ENCODE measurements at places on chromosomes 1 and 21.
A peak's percentile ranks its signal among the peaks of the same experiment; 100 is the strongest.

- no peak for DNase-seq
These were observed 6.4 kb upstream of the EDN2 start for GRCh38 chr1:41490911-41491310.

DNA sequence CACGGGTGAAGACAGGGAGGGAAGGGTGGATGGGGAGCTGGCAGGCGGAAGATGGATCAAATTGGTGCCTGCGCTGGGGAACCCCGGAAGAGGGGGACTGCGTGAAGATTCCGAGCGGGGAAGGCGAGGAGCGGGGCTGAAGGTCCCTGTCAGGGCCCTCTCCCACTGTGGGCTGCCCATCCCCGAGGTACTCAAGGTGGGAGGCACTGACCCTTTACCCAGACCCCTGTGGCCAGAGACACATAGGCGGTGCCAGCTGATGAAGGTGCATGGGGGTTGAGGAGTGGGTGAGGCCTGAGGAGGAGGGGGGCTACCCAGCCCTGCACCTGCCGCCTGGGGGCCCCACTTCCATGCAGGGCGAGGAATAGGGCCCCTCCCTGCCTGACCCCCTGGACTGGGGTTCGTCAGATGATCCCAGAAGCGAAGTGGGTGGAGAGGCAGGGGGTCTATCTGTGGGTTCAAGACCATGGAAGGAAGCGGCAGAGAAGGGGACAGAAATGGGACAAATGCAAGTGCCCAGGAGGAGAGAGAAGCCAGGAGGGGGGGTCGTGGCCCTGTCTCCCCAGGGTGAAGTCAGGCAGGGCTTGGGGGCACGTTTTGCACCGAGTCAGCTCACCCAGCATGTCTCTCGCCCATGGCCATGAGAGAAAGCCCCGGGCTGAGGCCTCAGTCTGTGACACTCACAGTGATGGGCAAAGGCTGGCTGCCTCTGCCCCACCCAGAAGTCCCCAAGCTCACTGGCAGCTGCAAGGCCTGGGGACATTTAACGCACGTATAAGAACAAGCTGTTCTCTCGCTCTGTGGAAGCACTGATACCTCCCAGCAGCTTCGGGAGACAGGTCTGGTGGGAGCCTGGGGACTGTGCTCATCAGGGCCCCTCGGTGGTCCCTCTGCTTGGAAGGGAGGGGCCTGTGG, 7.0 kb upstream of the MMEL1 start:
- DNase-seq, result peak; percentile 59

GRCh38 chr1:221241157-221241556, 361.9 kb downstream of the HLX start:
- DNase-seq, result no peak

GRCh38 chr1:38600905-38601304, 258.7 kb downstream of the RRAGC start:
- no peak for DNase-seq

DNA sequence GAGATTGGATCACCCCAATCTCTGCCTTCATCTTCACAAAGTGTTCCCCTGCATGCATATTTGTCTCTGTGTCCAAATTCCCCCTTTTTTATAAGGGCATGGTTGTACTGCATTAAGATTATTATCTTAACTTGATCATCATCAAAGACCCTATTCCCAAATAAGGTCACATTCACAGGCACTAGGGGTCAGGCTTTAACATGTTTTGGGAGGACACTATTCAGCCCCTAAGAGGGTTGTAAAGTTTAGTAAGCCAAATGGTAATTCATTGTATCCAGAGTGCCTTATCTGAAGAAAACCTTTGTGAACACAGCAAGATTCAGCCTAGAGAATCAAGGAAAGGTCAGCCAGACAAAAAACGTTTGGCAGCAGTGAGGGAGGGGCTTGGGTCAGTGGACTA, 317.6 kb upstream of the PLD5 start:
- no peak for DNase-seq

DNA sequence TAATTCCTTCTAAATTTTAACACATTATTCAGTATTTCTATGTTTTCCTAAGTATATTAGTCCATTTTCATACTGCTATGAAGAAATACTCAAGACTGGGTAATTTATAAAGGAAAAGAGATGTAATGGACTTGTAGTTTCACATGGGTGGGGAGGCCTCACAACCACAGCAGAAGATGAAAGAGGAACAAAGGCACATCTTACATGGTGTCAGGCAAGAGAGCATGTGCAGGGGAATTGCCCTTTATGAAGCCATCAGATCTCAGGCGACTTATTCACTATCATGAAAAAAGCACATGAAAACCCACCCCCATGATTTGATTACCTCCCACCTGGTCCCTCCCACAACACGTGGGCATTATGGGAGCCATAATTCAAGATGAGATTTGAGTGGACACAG, 15.6 kb downstream of the GBP5 start:
- no peak for DNase-seq

DNA sequence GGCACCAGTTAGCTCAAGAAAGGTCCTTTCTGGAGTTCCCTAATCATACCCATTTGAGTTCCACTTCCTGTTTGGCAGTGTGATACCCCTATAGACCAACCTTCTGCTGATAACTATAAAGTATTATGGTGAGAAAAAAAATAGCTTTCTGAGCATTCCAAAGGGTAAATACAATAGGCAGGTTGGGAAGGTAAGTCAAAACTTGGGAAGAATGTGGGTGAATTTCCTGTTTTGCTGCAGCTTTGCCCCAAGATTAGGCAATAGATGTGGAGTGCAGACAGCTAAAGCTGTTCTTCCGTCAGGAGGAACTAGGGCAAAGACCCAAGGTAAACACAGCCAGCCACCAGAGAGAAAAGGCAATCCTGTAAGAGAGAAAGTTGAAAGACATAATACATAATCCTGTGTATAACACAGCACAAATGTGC, 49.9 kb upstream of the GUCA2A start:
- DNase-seq, result no peak

GRCh38 chr1:147722124-147722523, 38.3 kb downstream of the GJA5 start:
- DNase-seq, result no peak

DNA sequence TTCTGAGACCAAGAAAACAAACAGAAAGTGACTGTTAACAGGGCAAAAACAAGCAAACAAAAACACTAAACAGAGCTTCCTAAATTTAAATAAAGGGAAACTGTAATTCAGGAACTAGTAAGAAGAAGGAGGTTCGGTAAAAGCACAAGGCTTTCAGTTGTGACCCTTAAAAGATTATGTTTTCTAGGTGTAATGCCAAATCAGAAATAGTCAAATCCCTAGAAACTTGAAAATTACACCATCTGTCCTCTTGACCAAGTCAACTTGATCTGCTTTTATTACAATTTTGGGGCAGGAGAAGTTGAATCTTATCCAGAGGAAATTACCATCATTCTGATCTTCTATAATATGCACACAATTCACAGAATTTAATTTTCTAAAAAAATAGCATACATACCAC, 754.0 kb upstream of the ADGRL4 start:
- no peak for DNase-seq

DNA sequence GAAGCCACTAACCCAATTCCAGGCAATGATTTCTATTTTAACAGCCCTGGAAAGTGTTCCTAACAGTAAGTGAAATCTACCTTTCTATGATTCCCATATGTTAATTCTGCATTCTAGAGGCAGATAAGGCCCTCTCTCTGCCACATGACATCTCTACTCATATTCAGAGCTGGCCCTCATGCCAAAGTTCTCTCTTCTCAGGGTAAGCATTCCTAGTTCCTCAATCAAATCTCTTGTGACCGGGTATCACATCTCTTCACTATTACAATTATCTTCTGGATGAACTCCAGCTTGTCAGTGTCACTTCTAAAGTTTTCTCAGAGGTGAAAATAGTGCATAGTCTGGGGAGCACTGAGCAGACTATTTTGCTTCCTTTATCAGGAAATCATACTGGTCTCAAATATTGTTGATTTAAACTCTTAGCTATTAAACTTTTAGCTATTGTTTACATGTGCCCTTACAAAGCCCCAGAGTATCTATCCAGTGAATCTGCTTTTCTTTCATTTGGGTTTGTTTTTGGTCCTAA, 66.4 kb upstream of the TNFSF18 start:
- no peak for DNase-seq

DNA sequence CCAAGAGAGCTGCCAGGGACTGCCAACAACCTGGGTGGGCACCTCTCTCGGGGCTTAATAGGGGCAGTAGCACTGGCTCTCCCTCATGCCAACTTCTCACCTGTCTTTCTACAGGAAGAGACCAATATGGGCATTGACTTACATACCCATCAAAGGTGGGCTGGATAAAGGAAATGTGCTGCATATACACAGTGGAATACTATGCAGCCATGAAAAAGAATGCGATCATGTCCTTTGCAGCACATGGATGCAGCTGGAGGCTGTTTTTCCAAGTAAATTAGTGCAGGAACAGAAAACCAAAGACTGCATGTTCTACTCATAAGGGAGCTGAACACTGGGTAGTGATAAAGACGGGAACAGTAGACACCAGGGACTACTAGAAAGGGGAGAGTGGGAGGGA, 172.5 kb downstream of the URB2 start:
- no peak for DNase-seq

DNA sequence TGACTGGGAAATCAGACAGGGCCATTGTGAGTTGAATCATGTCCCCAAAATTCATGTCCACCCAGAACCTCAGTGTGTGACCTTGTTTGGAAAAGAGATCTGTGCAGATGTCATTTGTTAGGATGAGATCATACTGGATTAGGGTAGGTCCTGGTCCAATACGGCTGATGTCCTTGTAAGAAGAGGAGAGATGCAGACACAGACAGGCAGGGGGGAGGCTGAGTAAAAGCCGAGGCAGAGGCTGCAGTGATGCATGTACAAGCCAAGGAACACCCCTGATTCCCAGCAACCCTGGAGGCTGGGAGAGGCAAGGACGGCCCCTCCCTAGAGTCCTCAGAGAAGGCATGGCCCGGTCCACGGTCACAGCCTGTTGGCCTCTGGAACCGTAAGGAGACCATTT, 15.9 kb upstream of the NPPB start:
- no peak for DNase-seq

DNA sequence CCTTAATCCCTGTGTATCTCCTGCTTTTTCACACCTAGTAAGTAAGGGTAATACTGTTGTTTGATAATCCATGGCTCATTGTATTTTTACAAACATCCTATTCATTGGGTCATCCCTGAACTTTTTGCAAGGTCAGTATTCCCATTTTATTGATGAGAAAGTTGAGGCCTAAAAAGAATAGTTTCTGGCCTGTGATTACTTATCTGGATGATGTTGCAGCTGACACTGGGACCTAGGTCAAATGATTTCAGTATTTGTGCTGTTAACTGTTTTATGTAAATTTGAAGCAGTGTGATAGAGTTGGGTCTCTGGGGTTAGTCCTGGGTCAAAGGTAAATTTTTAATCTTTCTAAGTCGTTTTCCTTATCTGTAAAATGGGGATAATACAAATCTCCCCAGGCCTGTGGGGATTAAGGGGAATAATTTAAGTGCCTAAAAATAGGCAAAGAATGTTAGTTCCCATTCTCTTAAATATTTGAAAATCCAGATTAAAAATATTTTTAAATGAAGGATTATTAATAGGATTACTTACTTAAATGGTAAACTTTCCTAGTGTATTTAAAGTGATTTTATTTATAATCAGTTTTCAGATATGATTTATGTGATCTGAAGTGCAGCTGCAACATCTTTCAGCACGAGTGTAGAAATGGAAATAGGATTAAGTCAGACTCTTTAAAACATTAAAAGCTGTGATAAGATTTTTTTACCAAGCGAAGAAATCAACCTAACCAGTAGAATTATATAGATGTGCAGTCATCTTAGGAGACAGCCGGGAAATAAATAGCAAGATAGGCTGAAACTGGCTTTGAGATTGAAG, 4.3 kb downstream of the PPP2R5A start:
- DNase-seq, result no peak

GRCh38 chr1:182211386-182211785, 149.9 kb upstream of the ZNF648 start:
- no peak for DNase-seq

- DNase-seq, result no peak
These were observed 14.9 kb downstream of the MAPKAPK2 start for GRCh38 chr1:206699626-206700025.

GRCh38 chr21:41668051-41668541, 98.8 kb downstream of the RIPK4 start:
- peak; percentile 53 for DNase-seq

DNA sequence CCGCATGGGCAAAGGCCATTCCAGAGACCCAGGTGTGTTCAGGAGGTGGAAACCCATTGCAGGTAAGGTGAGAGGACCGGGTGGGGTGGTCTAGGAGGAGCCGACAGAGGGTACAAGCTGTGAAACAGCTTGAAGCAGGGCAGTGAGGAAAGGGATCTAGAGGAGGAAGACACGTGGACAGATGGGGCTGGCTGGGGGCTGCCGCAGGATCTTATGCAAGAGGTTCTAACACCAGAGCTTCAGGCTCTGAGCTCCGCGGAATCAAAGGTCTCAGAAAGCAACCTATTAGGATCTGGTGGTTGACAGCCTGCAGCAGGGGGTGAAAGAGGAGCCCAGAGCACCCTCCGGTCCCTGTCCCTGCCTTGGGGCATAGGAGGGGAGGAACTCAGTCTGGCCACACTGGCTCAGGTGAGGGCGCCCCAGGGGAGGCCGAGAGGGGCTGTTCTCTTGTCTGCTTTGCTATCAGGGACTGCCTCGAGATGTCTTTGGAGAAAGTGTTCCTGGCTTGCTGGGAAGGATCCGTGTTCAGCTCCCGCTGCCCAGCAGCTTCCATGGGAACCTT, 1.9 kb downstream of the TFF1 start:
- DNase-seq, result no peak

DNA sequence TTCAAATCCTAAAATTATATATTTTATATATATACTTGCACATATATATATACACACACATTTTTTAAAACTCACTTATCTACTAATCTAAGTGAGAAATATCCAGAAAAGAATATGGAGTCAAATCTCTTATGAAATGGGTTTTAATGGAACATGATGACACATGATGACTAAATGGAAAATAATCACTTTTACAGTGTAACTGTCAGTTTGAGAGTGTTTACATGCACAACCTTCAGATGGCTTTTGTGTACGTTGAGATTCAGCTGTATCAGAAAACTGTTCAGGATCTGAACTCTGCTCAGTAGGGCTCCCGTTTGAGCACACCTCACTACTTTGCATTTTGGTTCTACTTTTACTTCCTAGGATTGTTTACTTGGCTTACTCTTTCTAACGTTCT, 189.8 kb downstream of the DNAH14 start:
- no peak for DNase-seq

- DNase-seq, result no peak
These were observed 55.1 kb downstream of the PTGER3 start for GRCh38 chr1:70992521-70992920.

DNA sequence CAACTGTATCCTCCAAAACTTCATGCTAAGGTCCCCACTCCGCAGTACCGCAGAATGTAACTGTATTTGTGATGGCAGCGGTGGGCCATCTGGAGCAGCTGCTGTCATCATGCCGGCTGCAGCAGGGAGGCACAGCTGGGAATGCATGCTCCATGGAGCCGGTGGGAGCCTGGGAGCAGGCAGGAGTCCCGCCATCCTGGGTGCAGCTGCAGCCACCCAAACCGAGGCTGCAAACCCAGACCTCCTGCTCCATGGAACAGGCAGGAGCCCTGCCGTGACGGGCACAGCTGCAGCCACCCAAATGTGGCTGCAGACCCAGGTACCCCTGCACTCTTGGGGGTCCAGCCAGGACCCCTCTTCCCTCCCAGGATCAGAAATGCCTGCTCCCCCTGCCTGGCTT, 80.3 kb downstream of the SCMH1 start:
- DNase-seq, result peak; percentile 67

- peak; percentile 18 for DNase-seq
These were observed 5.0 kb upstream of the LRP8 start for GRCh38 chr1:53332833-53333232.

GRCh38 chr1:99751877-99752504, 14.4 kb downstream of the FRRS1 start:
- DNase-seq, result no peak

GRCh38 chr1:167524651-167525050, 6.3 kb upstream of the CD247 start:
- DNase-seq, result no peak

Data from left forelimb (tissue), 1 donor.